Ovary (tissue), 10 donors: ENCODE measurements at places on chromosomes 4 and X. TPM values are rescaled to one million over a fixed set of nuclear protein-coding genes. Genes with fewer than 3 reads are reported as not detected.

DNA sequence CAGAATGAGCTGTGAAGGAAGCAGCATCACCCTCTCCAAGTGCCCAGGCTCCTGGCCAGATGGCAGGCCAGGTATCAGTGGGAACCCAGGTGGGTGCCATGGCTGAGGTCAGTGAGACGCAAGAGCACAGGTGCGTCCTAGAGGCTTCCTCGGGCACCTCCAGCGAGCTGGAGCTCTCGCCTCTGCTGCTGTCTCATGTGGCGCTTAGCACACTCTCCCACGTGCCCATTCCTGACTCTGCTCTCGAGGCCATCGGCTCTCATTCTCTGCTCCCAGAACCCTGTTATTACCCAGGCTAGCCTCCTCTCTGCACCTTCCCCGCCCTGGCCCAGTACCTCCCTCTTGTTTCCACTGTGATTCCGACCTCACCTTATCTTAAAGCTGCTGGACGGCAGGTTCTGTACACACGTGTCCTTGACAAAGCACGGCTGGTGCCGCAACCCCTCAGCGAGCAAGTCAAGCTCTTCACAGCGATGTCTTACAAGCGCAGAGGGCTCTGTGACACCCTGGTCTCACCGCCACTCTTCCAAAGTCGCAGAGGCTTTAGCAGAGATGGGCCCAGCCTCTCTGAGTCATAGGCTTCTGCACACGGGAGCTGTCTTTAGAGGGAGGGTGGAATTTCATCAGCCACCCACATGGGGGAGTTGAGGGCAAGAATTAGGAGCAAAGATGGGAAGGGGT, 15.4 kb upstream of the MSANTD1 start:
- DNase-seq: no peak

GRID2 gene
- 6.8 TPM for polyA plus RNA-seq

GRCh38 chr4:119643306-119644042, 14.9 kb upstream of the PDE5A start:
- no peak for DNase-seq

DNA sequence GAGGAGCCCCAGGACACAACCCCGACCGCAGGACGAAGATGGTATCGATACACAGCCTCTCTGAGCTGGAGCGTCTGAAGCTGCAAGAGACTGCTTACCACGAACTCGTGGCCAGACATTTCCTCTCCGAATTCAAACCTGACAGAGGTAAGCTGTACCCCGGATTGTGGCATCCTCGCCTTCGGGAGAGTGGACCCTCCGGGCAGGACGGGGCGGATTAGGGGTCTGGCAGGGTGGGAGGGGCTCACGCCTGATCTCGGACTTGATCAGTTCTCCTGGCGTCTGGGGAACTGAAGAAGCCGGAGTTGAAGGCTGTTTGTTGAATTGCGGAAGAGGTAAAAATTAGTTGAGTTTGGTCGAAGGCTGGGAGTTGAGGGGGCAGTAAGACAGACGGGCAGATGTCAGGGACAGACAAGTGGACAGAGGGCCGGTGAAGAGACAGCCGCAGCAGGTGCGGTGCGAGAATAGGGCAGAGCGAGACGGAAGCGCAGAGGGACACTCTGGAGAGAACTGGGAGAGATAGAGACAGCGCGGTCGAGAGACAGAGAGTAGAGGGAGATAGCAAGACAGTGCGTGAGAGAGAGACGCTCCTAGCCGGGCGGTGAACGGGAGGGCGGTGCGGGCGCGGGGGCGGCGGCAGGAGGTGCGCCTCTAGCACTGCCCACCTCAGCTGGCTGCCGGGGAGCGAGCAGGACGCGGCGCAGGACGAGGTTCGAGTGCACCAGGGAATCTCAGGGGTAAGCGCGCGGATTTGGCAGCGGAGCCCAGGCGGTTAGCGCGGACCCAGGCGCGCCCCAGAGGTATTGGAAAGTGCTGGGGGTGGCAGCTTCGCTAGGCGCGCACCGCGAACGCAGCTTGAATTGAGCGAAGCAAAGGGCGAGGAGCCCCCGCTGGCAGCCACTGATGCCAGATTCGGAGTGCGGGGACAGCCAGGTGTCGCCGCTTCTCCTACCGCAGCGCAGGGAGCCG, 23.9 kb downstream of the ARHGAP36 start:
- DNase-seq: no peak

SYN1 gene
- polyA plus RNA-seq: 1.9 TPM

DNA sequence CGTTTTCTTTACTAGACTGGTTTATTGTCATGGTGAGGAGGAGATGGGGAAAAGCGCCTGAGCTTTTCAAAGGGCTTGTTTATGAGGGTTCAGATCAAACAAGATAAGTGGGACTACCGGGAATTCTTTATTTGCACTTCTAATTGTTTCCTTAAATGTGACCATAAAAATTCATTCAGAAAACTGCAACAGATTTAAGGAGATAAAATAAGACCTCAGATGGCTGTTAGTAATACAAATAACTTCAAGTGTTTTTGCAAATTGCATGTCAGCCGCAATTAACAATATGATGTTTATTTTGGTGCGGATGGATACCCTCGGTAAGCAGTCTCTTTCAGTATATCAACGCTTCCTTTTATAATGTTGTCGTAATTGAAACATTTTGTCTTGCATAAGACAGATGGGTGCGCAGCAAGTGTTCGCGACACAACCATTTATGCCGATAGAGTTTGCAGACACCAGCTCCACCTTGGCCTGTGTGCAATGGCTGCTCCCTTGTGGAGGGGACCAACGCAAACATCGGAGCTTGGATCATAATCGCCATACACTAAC, 151.0 kb downstream of the C4orf33 start:
- DNase-seq: no peak

GRCh38 chr4:69322055-69322454, 41.8 kb downstream of the UGT2B28 start:
- DNase-seq: no peak

GRCh38 chr4:101262683-101263082, 84.6 kb downstream of the PPP3CA start:
- no peak for DNase-seq

DNA sequence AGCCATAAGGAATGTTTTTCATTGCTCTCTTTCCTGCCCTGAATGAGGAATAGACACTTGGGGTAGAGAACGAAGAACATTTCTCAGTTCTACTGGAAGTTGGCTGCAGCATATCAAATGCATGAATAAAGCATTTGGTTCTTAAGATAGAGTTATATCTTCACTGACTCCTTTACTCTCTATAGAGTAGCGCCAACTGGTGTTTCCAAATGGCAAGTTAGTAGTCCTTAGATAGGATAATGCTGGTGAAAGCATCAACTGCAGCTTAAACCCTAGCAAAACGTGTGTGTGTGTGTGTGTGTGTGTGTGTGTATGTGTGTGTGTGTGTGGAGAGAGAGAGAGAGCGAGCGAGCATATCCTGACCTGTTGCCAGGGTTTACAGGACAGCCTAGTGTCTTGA, 62.2 kb upstream of the FRMPD4 start:
- no peak for DNase-seq

UGT2B7 gene
- not detected for polyA plus RNA-seq

GRCh38 chrX:31590581-31591114, 518.8 kb upstream of the FTHL17 start:
- DNase-seq: no peak

SLC10A4 gene
- 0.20 TPM for polyA plus RNA-seq

DNA sequence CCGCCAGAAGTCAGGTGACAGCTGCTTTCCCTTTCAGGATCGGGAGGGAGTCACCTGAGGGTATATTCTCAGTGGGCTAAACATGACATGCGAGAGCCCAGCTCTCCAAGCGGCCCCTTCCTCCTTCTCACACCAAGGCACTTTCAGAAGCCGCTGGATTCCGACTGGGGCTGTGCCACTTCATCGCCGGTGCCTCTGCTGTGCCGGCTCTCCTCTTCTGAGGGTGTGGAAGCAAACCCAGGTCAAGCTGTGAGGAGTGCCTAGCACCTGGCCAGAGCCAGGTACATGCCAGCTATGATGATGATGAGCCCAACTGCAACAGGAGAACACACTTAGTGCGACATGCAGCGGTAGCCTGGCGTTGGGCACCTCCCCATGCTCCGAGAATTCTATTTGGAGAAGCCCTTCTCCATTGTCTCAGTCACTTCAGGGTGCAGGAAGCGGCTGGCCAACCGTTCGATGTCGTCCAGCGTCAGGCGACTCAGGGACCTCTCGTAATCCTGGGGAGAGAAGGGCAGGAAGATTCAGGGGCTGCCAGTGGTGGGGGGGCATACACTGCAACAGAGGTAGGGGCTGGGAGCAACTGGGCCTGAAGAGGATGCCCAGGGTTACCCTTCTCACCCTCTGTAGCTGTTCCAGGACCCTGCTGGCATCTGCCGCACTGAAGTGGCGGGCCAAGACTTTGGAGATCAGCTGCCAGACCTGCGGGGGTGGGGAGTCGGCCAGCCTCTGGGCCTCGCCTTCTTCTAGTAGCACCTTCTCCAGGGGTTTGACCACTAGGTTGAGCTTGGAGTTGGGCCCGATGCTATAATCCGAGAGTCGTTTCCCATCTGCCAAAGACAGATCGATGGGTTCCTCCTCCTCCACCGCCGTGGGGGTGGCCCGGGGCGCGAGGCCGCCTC, 1.0 kb downstream of the UBL4A start:
- no peak for DNase-seq

SHROOM2 gene
- polyA plus RNA-seq: 7.6 TPM

GRCh38 chr4:182548156-182548555, 305.0 kb downstream of the TENM3 start:
- DNase-seq: no peak

DNA sequence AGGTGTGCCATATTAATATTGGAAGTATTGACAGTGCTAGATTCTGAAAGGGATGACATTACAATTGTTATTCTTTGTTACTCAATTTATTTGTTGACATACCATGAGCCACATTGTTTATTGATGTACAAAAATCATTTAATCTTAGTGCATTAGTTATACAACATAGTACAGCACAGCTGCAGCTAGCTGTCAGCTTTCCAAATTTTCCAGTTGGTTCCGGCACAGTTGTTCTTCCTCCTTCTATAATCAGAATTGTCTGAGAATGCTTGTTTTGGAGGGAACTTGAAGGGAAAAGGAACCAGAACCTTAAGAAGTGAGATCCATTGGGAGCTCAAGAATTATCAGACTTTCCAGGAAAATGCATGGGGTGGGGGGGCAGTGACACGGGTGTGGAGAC, 281.4 kb downstream of the ZIC3 start:
- DNase-seq: no peak

- no peak for DNase-seq
Observed at GRCh38 chr4:105057370-105058105, 89.1 kb upstream of the TET2 start.

FGF5 gene
- polyA plus RNA-seq: 0.03 TPM

WAS gene
- 1.3 TPM for polyA plus RNA-seq

- no peak for DNase-seq
Observed at GRCh38 chr4:22356987-22357596, 158.8 kb downstream of the ADGRA3 start.

RGN gene
- 49.4 TPM for polyA plus RNA-seq

DNA sequence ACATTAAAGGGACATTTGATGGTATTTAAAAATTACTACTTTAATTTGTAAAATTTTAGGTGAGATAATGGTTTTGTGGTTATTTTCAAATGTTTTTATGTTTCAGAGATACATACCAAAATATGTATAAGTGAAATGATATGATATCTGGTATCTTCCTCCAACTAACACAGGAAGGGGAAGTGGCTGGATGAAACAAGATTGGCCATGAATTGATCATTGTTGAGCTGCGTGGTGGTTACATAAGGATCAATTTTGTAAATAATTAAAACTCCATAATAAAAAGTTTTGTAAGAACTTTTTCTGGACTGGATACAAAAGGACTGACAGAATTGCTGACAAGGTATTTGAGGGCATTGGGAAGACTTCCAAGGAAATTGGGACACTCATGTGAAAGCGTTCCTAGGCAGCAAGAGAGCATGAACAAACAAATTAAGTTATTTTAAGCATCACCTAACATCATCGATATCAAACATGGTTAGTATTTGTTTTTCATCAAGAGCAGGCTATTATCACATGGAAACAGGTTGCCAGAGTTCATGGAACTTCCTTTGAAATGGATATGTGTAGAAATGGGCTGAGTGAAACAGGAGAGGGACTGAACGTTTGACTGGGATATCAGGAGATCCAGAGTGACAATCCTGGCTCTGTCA, 4.4 kb upstream of the PGM2 start:
- no peak for DNase-seq

CNGA1 gene
- polyA plus RNA-seq: 0.02 TPM

GRCh38 chrX:17546356-17546755, 171.4 kb downstream of the NHS start:
- DNase-seq: no peak

GPR143 gene
- 3.5 TPM for polyA plus RNA-seq

TMEM150C gene
- polyA plus RNA-seq: 39.8 TPM

EVC2 gene
- 8.1 TPM for polyA plus RNA-seq

- DNase-seq: no peak
Observed at GRCh38 chr4:7254736-7255487, 62.6 kb downstream of the SORCS2 start.

DNA sequence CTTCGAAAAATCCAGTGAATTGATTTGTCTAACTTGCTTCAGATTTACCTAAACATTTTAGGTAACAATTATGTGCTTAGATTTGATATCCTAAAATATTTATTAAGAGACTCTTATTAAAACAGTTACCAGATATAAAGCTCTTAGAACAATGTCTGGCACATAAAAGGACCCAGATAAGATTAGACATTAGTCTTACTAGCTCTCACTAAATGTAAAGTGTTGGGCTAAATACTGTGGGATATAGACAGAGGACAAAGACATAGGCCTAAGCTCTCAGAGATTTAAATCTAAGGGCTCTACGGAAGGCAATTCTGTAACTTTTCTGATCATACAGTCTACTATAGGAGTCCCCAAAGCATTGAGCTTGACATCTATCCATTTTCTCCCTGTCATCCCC, 94.4 kb upstream of the TRPC3 start:
- DNase-seq: no peak

DNA sequence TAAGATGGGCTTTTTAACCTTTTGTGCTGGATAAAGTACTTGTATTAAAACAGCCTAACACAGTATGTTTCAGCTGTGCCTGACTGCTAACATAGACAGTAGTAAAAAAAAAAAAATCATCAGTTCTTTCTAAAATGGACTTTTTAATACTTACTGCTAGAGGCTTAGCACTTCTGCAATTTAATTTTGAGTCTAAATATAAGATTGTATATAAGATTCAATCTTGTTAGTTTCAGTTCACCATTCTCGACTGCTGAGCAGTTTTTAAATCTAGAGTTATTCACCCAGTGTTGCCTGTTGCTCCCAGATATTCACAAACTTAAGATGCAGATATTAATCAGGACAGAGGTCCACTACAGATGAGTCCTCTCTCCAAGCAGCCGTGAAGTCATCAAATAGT, 6.8 kb downstream of the PLA2G12A start:
- DNase-seq: no peak

GRCh38 chr4:41927796-41928499, 7.3 kb upstream of the TMEM33 start:
- no peak for DNase-seq

NAT8L gene
- polyA plus RNA-seq: 0.80 TPM

- DNase-seq: no peak
Observed at GRCh38 chr4:164011791-164012190, 517.3 kb downstream of the TMA16 start.

DNA sequence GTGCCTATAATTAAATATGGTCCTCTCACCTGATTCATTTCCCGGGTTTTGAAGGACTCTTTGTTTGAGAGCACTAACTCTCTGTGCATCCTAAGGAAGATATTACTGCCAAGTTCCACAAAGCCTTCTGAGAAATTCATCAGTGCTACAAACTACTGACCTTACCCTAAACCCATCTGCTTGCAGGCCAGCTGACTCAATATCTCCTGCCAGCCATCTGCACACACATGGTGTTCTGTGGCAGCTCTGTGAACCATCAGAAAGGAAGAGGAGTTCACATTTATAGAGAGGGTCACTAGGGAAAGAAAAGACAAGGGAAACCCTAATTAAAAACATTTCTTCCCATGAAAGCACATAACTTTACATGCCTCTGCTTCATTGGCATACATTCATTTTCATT, 156.7 kb downstream of the ATP10D start:
- no peak for DNase-seq

COL4A6 gene
- 10.9 TPM for polyA plus RNA-seq
